RWPE1 (cell line): ENCODE measurements at places on chromosomes 6 and 20.

- no peak for DNase-seq
Observed at GRCh38 chr6:15088904-15089568, 156.8 kb upstream of the JARID2 start.

- no peak for DNase-seq
Observed at GRCh38 chr6:12869816-12870432, 153.4 kb downstream of the PHACTR1 start.

DNA sequence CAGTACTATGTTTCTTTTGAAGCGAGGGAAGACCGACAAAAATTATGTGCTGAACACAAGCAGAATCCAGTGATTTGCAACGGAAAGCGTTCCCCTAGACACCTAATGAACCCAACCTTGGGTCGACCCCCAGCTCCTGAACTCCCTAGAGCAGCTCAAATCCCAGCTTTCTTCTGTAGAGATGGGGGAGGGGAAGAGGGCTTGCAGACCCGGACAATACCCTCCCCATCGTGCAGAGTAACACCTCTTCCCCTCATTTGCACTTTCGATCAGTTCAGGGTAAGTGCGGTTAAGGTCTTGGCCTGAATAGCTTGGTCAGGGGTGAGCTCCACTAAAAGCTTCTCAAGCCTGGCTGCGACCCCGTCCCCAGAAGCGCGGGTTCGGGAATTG, 404 bp downstream of the CEP162 start:
- DNase-seq, result peak; percentile 3

DNA sequence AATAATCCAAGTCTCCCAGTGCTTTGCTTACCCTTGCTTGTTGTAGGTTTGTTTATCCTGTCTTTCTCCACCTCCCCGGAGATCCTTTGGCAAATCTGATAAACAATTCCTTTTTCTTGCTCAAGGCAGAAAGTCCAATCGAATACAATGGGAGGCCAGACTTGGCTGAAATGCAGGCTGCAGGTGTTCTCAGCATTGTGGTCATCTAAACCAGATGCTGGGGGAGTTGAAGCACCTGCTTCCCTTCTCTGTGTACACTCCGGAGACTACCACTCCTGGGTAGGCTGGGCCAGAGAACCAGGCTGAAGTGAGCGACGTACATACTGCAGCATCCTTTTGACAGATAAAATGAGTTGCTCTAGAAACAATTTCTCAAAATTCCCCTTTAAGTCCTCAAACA, 82.6 kb upstream of the PREP start:
- DNase-seq, result no peak

GRCh38 chr6:37702314-37702713, 4.6 kb upstream of the MDGA1 start:
- no peak for DNase-seq

- no peak for DNase-seq
Observed at GRCh38 chr6:151702851-151703658, 104.4 kb upstream of the ESR1 start.

- peak; percentile 100 for DNase-seq
Observed at GRCh38 chr20:58623579-58624473, 27.3 kb upstream of the STX16 start.

DNA sequence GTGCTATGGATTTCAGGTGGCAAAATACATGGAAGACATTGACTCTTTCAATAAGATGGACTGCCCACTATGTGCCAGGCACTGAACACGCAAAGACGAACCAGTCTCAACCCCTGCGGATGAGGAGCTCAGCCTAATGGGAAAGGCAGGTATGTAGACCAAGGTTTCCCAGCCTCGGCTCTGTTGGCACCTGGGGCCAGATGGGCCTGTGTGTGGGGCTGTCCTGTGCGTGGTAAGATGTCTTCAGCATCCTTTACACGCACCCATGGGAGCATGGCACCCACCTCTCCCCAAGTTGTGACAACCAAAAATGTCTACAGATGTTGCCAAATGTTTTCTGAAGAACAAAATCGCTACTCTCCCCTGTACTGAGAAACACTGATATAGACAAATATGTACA, 82.6 kb upstream of the FOXQ1 start:
- no peak for DNase-seq

- DNase-seq, result no peak
Observed at GRCh38 chr20:42567409-42567808, 622.3 kb downstream of the PTPRT start.

DNA sequence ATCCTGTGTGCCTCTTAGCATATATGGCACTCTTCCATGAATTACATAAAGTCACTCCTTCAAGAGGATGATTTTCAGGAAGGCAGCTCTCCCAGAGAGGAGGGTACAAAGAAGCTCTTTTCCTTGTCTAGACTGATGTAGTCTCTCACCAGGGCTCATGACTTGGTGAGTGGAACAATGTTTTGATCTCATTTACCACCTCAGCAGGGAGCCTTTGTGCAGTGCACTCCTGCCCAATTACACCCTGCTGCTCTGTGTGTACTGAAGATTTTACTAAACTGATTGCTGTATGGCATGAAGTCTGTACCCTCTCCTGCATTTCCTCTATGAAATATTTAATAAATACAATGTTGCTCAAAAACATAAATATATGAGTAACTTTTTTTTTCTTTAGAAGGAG, 598.3 kb upstream of the HS3ST5 start:
- DNase-seq, result no peak

DNA sequence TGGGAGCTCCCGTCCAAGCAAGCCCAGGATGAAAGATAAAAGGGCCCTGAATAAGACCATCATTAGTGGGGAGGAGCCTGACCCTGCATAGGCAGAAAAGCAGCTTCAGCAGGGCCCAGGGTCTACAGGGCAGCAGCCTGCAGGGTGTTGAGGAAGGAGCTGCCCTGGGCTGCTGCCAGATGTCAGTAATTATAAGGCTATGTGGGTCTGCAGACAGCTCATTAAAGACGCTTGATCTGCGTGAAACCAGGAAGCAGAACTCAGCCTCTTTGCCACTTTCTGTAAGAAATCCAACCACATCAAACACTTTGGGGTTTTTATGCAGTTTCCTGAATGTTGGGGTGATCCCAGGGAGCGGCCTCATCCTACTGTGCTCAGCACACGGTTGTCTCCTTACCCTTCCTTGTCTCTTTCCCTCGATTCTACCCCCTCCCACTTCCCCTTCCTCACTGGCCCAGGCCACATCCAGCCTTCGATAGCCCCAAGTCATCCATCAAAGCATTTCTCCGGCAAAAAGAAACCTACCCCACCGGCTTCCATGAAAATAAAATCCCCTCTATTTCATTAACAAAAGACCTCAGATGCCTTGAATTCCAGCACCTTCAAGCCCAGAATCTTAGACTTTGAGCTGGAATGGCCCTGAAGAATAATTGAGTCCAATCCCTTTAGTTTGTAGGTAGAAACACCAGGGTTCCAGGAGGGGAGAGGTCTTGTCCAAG, 1.0 kb upstream of the TGM6 start:
- no peak for DNase-seq

- no peak for DNase-seq
Observed at GRCh38 chr20:21325296-21325695, 22.2 kb downstream of the XRN2 start.

GRCh38 chr6:134689177-134689576, 260.7 kb downstream of the ALDH8A1 start:
- no peak for DNase-seq

DNA sequence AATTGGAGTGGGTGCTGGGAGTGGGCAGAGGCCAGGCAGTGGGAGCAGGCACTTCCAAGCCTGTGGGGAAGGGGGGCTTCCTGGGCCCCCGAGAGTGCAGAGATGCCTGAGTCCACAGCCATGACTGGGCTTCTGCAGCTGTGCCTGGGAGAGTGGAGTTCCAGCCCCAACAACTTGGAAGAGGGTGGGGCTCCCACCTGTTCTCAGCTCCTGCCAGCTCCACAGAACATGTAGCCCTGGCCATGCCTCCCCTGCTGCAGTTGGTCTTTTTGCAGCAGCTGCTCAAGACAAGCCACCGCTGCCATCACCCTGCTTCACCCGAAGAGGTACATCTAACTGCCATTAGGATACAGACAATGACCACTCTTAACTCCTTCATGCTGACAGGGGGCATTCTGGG, 1092.3 kb downstream of the KHDRBS2 start:
- no peak for DNase-seq

DNA sequence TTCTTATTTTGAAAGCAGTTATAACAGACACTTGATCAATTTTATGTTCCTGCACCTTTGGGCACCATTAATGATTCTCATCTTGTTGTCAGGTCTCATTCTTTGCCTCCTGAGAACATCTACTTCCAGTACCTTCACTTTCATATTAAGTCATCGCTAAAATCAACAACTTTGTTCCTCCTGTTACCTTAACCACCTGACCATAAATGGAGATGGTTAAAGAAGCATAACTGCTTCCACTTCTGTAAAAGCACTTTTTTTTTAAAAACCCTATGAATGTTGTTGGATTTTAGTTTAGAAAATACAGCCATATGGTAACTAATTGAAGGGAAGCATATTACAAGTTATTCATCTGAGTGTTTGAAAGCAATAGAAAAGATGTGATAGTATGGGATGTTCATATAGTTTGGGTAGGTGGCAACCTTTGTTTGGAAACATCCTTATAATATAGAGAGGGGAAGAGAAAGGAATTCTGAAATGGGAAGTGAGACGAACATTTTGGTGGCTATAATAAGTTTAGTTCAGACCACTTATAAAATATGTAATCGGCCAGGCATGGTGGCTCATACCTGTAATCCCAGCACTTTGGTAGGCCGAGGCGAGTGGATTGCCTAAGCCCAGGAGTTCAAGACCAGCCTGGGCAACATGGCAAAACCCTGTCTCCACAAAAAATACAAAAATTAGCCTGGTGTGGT, 53.9 kb downstream of the AFG1L start:
- no peak for DNase-seq

DNA sequence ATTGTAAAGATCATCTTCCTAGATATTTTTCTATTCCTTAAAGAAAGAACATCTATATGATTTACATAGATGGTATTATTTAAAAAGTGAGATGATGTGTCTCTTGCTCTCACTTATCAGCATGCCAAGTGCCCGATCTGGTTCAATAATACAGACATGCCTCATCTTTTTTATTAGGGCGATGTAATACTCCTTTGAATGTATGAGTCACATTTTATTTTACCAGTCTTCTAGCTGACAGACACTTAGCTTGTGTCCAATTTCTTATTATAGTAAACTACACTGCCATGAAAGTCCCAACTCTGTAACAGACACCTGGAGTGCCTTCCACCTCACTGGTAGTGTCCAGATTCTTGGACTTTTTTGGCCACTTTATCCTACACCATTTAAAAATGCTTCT, 586.6 kb upstream of the BTBD3 start:
- no peak for DNase-seq

DNA sequence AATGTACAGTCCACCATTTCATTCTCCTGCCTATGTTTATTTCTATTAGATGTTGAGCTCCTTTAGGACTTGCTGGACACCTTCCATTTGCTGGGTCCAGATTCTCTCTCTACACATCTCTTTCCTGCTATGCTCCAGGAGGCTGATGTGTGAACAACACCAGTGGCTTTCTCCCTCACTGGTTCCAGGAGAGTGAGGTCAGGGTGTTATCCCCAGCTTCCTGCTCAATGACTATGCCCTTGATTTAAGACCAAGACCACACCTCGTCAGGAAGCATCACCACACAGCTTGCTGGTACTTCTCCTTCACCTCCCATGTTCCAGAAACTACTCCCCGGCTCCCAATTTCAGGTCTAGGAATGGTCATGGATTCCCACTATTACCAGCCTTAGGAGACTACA, 31.3 kb upstream of the E2F3 start:
- no peak for DNase-seq

- no peak for DNase-seq
Observed at GRCh38 chr20:14820771-14821170, 483.4 kb upstream of the FLRT3 start.

DNA sequence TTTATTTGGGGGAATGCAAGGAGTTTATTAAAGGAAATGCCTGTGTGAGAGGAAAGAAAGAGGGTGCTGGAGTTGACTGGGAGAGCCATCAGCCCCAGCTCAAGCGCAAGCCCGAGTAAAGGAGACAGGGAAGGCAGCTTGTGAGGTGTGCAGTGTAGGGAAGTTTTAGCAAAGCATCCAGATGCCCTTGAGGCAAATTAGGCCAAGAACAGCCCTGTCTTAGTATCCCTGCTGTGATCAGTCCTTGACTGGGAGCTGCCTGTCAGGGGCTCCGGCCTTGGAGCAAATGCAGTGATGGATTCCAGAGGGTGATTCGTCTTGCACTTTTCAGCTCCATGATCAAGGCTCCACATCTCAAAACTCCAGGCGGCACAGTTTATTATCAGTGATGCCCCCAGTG, 561.7 kb downstream of the KIF16B start:
- DNase-seq, result no peak

DNA sequence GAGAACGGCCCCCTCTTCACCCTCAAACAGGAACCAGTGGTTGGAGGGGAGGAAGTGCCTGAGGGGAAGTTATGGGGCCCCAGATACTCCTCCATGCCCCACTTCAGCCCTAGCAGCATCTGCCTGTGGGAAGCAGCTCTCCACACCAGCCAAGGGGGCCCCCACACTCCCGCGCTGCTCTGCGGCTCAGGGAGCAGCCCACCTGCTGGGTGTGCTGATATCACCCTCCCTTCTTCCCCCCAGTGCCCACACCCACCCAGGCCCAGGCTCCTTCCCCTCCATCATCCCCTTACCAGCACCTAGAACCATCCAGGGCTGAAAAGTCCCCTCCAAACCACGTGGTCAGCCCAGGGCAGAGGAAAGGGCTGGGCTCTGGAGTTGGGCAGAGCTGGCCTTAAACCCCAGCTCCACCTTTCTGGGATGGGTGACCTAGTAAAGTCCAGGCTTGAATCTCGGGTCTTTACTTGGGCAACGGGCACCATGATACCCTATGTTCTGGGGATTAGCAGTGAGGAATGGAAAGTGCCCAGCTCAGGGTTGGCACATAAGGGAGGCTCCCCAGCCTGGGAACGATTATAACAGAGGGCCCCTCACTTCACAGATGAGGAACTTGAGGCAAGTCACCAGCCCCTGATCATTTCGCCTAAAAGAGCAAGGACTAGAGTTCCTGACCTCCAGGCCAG, 663 bp downstream of the LST1 start:
- DNase-seq, result no peak

GRCh38 chr20:51953731-51954340, 151.5 kb upstream of the SALL4 start:
- DNase-seq, result no peak

GRCh38 chr6:29970711-29971110, 28.4 kb downstream of the HLA-A start:
- DNase-seq, result no peak

GRCh38 chr6:158040051-158040803, 58.6 kb downstream of the SYNJ2 start:
- peak; percentile 75 for DNase-seq

- no peak for DNase-seq
Observed at GRCh38 chr20:33437141-33437911, 6.2 kb downstream of the SNTA1 start.
